Stimulated activated CD8-positive, alpha-beta memory T cell treated with anti-CD3 and anti-CD28 coated beads, Interleukin-12 subunit alpha, Interleukin-12 subunit beta, amount 100 ng/mL, for 1 hour (primary cell): ENCODE measurements at places on chromosomes 7 and 10.

DNA sequence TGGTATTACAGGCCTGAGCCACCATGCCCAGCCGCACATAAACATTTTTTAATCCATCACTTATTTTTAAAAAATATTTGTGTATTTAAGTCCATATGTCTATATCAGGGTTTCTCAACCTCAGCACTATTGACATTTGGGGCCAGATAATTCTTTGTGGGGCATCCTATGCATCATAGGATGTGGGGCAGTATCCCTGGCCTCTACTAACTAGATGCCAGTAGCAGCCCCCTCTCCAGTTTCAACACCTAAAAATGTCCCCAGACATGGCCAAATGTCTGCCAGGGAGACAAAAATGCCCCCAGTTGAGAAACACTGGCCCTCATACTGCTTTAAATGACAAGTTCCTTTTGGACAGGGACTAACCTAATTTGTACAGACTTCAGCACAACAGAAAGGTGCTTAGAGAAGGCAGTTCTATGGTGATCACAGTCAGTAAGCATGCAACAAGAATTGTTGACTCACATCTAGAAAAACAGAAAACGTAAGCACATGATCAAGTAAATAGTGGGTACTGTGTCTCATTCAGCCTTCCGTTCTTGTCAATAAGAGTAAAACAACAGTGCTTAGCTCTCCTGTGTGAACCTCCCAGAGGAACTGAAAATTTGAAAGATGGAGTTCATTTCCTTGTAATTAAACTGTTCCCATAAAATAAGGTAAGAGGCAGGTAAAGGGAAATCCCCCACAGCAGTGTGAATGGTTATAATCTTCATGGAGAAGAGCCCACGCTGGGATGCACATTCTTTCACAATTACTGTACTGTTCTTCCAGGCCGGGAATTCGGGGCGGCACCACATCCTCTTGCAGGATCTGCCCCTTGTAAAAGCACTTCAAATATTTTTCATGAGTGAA lies 17.3 kb upstream of the ADRB1 start:
- no peak for DNase-seq

GRCh38 chr10:76998451-76998850 lies 639.2 kb downstream of the KCNMA1 start:
- DNase-seq, result no peak

- no peak for DNase-seq
Measured at GRCh38 chr7:255038-255435, 34.9 kb upstream of the FOXL3 start.

DNA sequence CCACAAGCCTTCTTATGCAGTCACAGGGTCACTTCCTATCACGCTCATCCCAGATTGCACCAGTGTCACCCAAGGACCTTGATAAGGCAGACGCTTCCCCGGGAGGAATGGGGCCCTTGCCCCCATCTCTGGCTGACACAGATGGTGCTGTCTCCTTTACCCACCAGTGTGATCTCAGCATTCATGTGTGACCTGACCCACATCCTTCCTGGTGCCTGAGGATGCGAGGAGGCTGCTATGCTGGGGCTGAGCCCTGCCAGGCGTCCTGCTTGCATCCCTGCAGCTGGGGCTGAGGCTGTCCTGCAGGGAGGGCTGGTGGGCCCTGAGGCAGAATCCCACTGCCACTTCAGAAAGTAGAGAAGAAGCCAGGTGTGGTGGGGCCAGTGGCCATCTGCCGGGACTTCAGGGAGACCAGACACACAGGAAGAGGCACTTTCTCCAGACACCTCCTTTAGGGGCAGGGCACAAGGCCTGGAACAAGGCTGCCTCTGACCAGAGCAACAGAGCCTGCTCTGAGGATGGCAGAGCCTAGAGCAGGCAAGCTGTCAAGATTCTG lies 35.3 kb downstream of the RASGEF1A start:
- no peak for DNase-seq

DNA sequence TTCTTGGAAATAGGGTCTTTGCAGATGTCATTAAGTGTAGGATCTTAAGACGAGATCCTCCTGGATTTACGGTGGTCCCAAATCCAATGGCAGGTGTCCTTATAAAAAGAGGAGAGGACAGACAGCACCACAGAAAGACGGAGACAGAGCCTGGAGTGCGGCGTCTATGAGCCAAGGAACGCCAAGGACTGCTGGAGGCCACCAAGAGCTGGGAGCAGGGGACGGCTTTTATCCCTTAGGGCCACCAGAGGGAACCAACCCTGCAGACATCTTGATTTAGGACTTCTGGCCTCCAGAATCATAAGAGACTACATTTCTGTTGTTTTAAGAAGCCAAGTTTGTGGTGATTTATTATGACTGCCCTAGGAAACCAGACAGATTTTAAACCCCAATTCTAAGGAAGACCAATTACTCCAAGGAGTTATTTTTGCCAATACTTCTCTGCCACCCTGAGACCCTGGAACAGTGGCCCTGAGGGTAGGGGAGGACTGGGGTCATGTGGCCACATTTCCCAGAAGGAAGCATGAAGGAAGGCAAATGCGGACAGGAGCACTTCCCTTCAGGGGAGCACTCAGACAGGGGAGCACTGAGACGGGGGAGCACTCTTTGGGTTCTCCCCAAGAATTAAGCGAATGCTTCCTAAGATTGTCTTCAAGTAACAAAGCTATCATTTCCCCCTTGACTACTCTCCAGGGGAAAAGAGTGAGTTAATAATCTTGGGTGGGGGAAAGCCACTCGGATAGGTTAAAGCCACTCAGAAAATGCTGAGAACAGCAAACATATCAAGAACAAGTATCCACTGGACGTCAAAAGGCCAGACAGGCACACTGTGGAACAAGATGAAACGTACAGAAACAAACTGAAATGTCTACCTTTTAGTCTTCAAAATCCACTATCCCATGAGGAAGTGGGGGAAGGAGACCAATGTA lies 67.5 kb downstream of the CHST15 start:
- DNase-seq, result no peak

GRCh38 chr10:43502931-43503330 lies 66.0 kb downstream of the ZNF487 start:
- no peak for DNase-seq

GRCh38 chr7:114086914-114087652 lies 168.3 kb upstream of the PPP1R3A start:
- no peak for DNase-seq

- no peak for DNase-seq
Measured at GRCh38 chr7:128880791-128881457, 18.3 kb downstream of the ATP6V1F start.

GRCh38 chr10:114359953-114360345 lies 44.4 kb downstream of the AFAP1L2 start:
- no peak for DNase-seq

DNA sequence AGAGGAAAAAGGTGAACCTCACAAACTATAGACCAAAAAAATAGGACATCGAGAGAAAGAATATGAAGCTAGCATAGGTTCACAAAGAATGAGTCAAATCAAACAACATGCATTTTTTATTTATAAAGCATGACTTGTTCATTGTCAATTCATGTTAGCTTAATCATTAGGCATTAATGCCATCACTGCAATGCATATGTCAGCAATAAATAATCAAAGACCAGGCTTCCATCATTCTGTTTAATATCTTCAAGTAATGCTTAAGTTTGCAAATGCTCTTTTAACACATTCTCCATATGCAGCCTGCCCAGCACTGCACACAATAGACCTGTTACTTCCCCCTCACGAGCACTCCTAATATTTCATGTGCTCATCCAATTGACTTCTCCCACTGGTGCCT lies 8.9 kb upstream of the MAGI2 start:
- DNase-seq, result no peak

- peak; percentile 53 for DNase-seq
Measured at GRCh38 chr10:71725998-71726579, 6.5 kb upstream of the C10orf105 start.

DNA sequence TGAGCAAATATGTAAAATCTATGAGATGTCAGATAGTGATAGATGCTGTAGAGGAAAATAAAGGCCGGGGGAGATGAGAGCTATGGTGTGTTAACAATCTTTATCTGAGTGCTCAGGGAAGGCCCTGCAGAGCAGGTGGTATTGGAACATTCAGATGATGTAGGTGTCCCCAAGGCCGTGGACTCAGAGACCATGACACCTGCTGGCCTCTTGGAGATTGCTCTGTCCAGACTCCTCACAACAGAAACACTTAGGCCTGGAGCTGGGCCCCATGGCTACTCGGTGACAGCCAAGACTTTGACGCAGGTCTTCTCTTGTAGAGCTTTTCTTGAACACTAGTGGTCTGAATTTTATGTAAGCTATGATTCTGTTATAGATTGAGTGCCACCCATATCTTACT lies 13.3 kb downstream of the AKR1E2 start:
- DNase-seq, result no peak

DNA sequence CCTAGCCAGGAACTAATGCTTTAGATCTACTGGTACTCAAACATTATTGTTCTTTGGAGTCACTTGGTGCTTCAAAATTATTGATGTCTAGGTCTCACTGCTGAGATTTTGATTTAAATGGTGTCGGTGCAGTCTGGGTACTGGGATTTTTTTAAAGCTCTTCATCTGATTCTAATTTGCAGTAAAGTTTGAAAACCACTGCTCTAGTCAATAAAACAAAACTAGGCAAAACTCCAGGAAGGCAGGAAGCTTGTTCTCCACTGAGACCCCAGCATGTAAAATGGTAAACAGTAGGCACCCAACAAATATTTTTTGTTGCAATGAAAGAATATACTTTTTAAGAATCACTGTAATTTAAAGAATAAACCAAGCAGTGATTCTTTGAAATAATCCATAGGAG lies 49.7 kb downstream of the ADD3 start:
- no peak for DNase-seq

DNA sequence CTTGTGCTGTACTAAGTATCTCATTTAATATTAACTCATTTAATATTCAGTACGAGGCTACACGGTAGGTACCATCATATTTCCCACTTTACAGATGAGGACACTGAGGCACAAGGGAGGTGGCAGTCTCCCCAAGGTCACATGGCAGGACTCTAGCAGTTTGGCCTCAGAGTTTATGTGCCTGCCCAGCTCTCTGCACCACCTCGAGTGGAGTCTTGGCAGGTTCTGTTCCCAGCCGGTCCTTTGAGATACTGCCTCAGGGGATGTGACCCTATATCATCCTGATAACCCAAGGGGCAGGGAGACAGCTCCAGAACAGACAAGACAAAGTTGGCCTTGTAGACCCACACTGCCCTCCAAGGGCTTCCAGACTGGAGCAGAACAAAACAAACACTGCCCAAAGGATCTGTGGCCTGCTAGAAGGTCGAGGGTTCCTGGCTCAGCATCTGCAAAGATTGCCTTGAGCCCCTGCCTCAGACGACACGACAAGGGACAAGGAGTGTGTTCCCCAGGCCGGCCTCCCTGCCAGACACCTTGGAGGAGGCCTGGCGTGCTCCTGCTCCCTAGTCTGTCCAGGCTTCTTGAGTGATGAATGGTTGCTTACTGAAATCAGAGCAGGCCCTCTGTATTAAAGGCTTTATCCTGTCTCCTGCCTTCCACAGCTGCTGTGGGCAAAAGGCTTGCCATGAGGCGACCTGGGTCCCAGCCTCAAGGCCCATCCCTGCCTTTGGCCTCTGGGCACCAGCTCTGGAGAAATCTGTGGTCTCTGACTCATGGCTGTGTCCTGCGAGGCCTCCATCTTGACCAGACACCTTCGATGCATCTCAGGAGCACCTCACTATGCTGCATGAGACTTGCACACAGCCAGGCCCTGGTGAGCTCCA lies 3.9 kb upstream of the PWWP2B start:
- no peak for DNase-seq

DNA sequence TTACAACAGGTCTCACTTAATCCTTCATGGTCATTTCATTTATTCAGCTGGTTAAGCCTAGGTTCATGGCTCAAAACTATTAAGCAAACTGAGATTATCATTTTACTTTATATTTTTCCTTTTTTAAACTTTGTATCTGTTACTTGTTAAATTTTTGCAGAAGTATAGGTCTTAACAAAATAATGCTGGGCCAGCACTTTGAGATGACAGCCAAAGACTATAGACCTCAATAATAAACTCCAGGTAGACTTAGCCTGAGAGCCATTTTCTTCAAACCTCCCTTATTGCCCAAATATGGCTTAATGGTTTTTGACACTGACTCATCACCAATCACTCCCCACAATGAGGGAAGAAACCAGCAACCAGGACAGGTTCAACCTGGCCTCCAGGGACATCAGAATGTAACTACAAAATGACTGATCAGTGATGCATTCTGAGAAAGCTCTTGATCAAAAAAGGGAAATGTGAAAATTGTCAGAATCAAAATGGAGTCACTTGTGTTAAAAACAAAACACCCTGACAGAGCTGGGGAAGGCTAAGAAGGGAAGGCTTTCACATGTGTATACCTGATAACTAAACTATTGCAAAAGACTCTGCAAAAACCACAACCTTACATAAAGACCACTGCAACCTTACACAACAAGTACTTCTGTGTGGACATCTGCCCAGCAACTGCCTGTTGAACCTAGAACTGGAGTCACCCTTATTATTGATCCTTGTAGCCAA lies 2.1 kb upstream of the CCDC126 start:
- DNase-seq, result no peak

DNA sequence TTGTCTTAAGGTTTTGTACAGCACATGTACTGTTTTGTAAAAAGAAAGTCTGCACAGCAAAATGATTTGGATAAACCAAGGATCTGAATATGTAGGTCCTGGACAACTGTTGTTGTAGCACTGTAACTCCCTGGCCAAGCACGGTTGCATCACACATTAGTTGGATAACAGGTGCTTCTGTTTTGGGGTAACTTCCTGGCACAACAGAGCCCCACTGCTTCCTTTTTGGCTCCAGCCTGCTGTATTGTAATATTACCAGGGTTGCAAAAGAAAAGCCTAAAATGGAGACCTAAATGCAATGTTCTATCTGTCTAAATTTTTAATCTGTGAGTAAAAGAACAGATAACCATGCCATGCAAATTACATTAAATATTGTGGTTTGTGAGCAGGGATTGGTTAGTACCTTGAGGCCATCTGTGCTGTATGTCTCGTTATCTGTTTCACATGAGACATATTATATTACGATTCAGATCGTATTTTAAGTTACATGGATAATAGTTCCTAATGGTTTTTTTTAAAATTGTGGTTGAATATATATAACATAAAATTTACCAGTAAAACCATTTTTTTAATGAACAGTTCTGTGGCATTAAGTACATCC lies 27.5 kb upstream of the WAC start:
- DNase-seq, result no peak

GRCh38 chr10:33781606-33782395 lies 447.3 kb upstream of the NRP1 start:
- no peak for DNase-seq

- no peak for DNase-seq
Measured at GRCh38 chr10:117163954-117164548, 26.0 kb upstream of the VAX1 start.
